ENCODE measurements at places on chromosomes 2 and 18.

DNA sequence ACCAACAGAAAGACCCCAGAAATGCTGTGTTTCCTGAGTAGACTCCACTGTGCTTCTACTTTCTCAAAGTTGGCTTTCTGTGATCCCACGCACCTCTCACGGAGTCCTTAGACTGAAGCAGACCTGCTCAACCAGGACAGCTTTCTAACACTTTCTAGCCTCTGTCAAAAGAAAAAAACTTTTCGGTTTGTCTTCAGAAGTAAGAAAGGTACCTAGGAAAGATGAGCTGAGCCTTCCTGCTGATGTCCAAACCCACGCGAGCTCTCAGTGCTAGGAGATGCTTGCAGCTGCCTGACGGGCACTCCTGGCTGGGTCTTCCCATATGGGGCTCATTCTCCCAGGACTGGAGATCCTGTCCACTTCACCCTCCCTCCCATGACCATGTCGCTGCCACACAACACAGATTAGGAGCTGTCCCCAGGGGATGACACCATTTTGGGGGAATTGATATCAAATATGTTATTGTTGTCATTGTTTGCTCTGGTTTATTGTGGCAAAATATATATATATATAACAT is 49.2 kb upstream of the DAPL1 start:
- no peak for DNase-seq

DNA sequence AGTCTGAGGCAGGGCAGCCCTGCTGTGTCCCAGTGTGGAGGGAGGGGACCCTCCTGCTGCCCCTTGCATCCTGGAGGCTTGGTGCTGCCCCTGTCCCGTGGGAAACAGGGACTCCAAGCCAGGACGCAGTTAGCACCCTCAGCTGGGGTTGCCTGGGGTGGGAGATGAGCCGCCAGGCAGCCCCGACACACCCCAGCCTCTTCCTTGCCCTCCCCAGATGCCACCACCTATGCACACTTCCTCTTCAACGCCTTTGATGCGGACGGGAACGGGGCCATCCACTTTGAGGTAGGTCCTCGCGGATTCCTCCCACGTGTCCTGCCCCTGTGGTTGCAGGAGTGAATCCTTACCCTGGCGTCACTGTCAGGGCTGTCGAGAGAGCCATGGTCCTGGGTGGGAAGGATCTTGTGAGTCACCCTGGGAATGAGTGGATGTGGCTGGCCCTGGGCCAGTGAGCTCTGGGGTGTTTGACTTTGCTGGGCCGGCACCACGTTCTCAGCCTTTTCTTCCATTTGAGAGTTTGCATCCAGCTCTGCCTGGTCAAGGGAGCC is 27.5 kb upstream of the FAHD2A start:
- DNase-seq = no peak

DNA sequence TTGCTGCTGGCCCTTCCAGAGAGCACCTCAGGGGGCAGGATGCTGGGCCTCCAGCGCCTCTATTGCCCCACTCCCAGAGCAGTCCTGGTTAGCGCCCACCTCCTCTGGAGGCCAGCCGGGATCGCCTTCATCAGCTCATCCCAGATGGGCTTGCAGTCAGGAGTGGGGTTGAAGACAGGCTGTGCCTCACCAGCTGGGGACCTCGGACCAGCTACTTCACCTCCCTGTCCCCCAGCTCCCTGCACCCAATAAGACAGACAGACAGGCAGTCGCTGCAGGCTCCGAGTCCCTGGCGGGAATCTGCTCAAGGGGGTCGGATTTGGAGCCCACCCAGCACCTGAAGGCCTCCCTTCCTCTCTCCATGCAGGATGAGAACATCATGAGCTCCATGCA is 18.9 kb upstream of the FAHD2A start:
- DNase-seq = no peak

DNA sequence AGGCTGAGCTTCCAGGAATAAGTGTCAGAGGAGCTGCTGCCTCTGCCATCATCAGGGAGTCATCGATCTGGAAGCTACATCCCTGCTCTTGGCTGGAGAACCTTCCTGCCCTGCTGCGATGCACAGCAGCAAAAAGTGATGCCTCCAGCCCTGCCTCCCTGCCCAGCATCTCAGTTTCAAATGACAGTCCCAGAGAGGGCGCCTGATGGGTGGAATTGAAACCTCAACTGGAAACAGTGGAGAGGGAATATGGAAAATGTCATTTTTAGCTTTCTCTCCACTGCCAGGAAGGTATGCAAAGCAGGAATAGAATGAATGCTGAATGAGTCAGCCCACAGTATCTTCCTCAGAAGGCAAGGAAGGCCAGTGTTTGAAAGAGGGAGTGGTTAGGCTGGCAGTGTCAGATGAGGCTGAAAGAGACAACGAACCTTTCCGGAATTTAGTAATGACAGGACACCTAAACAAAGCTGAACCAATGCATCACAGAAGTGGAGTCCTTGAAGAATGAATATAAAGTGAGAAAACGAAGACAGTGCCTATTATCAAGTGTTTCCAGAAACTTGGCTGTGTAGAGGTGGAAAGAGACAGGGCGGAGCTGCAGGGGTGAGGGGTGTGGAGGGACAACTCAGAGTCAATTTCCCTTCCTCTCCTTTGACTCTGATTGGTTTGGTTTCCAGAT is 153.9 kb upstream of the NDUFV2 start:
- DNase-seq = peak; percentile 87

GRCh38 chr2:212032536-212033219 is 505.9 kb downstream of the ERBB4 start:
- DNase-seq = no peak

GRCh38 chr2:56500317-56500716 is 316.5 kb downstream of the CCDC85A start:
- DNase-seq = no peak

GRCh38 chr18:2805970-2806943 is 40.5 kb upstream of the EMILIN2 start:
- no peak for DNase-seq

DNA sequence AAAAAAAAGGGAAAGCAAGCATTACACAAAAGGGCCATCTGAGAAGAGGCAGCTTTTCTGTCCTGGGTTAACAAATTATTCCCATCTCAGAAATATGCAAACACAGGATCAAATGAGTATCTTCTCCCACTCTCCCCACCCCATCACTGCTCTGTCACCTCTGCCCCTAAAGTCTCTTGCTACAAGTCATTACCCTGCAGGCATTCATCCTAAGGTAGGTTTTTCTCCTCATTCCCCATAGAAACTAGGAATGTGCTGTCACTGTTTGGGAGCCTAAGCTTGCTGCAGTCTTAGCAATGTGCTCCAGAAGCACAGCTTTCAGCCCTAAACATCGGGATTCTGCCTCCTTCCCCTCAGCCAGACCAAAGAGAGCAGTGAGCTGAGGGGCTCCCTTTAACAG is 3.6 kb downstream of the LRRTM1 start:
- no peak for DNase-seq

GRCh38 chr2:73291093-73291460 is 2.3 kb downstream of the EGR4 start:
- peak; percentile 88 for DNase-seq

DNA sequence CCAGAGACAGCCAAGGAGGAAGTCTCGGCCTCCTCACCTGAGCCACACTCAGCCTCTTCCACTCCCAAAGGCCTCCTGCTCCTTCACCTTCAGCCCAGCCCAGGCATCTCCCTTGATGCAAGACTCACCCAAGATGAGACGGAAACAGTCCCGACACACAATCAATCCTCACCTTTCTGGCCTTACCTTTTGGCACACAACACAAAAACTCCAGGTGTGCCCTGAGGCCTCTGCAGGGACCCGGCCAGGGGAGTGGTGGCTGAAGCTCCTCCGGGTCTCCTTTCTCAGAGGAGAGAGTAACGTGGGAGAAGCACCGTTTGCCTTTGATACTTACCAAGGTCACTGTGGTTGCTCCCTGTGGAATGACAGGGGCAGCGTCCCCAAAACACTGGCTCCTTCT is 23.8 kb upstream of the EFHD1 start:
- DNase-seq = no peak

GRCh38 chr2:239940861-239941570 is 84.1 kb downstream of the NDUFA10 start:
- no peak for DNase-seq

GRCh38 chr18:13369353-13369752 is 150.8 kb downstream of the LDLRAD4 start:
- no peak for DNase-seq

- DNase-seq = no peak
Observed at GRCh38 chr2:239689985-239690384, 289.2 kb upstream of the HDAC4 start.

GRCh38 chr2:191150600-191151330 is at the start of gene STAT4:
STAT4 (minus strand) TSS chr2:191150994; CDS start chr2:191148203, 2,791 bp downstream.
- no peak for DNase-seq

DNA sequence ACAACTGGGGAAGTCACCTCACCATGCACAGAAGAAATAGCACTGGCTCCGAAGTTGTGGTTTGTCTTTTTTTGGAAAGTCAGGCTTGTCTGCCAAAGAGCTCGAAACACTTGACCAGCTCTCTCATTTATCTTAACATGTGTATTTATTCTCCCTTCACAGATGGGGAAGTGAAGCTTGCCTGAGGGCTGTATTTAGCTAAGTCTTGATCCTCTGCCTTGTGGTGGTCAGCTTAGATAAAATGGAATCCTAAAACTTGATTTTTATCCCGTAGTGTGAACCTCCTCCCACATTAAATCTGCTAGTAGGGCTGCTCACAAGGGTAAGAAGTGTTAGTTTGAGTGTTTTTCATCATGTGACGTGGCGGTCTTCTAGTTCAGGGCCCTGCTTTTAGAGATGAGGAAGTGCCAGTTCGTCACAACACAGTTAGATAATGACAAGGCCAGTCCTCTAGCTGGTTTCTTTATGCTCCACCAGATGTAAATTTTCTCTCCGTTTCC is 89.7 kb downstream of the TMEM247 start:
- no peak for DNase-seq

DNA sequence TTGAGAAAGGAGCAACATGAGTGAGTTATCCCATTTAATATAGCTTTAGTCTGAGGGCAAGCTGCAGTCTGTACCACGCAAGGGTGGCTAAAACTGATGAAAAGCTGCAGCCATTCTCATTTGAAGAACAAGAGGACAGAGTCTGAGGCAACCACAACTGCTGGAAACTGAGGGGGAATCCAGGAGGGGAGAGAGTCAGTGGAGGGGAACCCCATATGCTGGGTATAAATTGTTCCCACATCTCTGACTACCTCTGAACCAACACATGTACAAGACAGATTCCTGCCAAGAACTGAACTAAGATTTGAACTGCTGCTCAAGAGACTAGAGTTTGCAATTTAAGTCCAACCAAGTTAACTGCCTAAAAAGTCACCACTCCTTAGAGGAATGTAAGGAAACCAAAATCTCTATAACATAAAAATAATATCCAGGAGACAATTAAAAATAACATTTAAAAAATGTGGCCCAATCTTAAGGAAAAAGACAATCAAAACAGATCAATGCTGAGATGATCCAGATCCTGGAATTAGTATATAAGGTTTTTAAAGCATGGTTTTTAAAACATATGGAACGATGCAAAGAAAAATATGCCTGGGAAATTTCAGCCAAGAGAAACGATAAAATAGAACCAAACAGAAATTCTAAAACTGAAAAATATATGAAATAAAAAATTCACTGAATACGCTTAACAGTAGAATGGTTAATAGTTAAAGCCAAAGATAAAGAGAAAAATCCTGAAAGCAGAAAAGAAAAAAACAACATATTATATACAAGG is 11.2 kb downstream of the CWC22 start:
- no peak for DNase-seq

- no peak for DNase-seq
Observed at GRCh38 chr18:54888933-54889332, 60.7 kb downstream of the RAB27B start.

- DNase-seq = peak; percentile 44
Observed at GRCh38 chr2:156918410-156918809, 339.1 kb upstream of the GALNT5 start.

DNA sequence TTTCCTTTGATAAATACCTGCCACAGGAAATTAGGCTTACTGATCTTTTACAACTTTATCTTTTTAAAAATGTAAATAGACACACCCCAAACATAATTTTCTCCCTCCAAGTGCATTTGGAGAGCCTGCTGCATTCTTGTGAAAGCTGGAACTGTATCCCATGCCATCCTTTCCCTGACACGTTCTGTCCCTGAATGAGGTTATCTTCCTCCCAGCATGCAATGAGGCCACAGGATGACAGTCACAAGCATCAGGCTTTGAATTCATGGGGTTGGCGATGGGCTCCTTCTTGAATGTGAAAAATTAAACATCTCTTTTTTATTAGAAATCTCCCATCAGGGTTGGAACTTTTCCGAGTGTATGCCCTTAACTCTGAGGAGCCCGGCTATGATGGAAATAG is 77.8 kb downstream of the CTAGE1 start:
- DNase-seq = no peak

- peak; percentile 98 for DNase-seq
Observed at GRCh38 chr2:112692495-112692911, 28.3 kb upstream of the NT5DC4 start.

DNA sequence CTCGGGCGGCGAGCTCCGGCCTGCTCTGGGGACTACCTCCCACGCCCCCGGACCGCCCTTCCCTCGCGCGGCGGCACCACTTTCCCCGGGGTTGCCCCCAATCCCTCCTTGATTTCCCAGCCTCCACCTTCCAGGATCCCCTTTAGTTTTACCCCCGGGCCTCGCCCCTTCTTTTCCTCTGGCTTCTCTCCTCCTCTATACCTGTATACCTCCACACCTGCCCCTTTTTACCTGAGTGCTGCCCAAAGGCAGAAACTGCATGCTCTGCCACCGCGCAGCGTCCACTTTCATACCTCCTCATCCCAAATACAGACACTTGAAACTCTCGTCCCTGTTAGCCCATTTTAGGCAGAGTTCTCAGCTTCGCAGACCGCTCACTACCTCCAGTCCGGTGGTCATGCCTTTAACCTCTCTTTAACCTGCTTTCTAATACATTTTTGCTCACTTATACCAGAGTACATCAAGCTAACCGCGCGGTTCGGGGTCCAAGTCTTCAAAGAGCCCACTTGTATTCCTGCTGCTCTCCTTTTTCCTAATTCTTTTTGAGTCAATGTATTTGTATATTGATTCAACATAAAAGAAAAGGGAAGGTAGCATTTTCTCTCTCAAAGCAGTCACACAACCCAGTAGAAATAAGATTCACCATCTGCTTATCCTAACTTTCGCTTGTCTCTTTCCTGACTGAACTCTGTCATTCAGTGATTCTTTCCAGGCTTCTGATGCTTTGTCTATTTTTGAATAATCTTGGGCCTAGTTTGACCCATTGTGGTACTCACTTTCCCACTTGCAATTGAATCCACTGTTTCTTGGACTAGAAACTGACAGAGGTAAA is 901 bp downstream of the SPOPL start:
- peak; percentile 12 for DNase-seq

GRCh38 chr2:121096611-121097010 is 188.4 kb downstream of the TFCP2L1 start:
- DNase-seq = no peak
